ENCODE measurements at places on chromosomes 1 and 21.

GRCh38 chr1:37439349-37439995 lies 34.9 kb upstream of the ZC3H12A start:
- no peak for DNase-seq

DNA sequence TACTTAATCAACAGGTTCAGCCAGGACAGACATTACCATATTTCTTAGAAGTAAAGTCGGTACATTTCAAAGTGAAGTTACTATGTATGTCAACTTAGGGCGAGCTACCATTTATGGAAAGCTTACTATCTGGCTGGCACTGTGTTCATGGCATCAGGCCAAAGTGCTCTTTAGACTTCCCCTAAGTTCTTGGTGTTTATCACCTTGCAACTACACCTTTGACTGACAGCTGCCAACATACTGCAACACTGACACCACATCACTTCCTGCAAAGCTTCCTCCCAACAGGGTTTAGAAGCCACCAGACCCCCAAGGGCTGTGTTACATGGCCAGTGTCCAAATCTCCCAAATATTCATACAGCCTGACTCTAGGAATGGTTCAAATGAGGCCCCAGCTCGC lies 61.0 kb downstream of the TIAM1 start:
- no peak for DNase-seq

GRCh38 chr1:26478159-26478558 lies 5.9 kb downstream of the HMGN2 start:
- DNase-seq, result no peak

GRCh38 chr1:61079296-61079897 lies 3.0 kb upstream of the NFIA start:
- DNase-seq, result no peak

- no peak for DNase-seq
Measured at GRCh38 chr1:206608108-206608698, 4.1 kb downstream of the EIF2D start.

DNA sequence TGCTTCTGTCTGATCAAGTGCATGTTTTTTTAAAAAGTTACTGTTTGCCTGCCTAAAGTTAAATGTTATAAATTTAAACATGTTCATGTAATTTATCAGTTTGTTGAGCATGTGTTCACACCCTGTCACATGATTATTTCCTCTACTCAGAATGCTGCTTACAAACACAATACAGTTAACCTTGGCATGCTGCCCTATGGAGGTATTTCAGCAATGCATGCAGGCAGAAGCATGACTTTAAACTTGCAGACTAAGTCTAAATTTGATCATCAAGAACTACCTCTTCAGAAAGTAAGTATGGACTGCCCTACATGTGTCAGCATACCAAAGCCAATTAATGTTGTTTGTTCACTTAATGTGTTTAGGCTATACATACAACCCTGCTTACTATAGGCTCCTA lies 161.6 kb downstream of the LRRC40 start:
- no peak for DNase-seq

GRCh38 chr1:17392199-17392740 lies 20.3 kb downstream of the PADI6 start:
- no peak for DNase-seq

- no peak for DNase-seq
Measured at GRCh38 chr1:202227997-202228401, 34.4 kb downstream of the LGR6 start.

DNA sequence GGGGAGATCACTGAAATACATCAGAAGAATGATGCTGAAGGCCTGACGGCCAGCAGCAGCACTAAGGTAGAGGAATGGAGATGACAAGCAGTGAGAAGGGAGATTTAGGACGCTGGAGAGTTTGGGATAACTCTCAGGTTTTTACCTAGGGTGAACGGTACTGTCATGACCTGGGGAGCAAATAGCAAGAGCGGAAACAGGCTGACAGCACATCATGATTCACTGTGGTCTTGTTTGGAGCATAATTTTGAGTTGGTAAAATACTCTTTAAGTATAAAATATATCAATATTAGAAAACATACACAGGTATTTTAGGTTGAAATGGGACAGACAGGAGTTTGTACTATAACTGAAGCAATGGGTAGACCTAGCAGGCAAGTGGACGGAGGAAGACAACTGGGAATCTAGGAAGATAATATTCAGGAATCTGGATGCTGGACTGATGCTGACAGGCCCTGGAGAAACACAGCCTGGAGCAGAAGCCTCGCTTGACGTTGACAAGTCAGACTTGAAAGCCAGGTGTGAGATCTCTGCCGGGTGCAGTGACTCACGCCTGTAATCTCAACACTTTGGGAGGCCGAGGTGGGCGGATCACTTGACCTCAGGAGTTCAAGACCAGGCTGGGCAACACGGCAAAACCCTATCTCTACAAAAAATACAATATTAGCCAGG lies 33.3 kb downstream of the ALG14 start:
- no peak for DNase-seq

DNA sequence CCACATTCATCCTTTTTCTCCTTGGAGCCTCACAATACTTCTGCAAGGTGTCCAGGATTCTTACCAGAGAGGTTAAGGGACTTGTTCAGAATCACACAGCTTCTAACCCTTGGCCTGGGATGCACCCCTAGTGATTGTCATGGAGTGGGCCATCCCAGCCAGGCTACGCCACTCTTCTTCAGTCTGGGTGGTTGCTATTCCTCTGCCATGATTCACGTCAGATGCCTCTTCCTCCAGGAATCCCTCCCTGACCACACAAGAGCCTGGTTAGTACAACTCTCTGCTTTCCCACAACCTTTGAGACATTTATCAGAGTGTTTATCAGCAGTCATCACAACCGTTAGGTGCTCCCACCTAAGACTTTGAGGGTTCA lies 121.8 kb downstream of the EPHB2 start:
- DNase-seq, result no peak

DNA sequence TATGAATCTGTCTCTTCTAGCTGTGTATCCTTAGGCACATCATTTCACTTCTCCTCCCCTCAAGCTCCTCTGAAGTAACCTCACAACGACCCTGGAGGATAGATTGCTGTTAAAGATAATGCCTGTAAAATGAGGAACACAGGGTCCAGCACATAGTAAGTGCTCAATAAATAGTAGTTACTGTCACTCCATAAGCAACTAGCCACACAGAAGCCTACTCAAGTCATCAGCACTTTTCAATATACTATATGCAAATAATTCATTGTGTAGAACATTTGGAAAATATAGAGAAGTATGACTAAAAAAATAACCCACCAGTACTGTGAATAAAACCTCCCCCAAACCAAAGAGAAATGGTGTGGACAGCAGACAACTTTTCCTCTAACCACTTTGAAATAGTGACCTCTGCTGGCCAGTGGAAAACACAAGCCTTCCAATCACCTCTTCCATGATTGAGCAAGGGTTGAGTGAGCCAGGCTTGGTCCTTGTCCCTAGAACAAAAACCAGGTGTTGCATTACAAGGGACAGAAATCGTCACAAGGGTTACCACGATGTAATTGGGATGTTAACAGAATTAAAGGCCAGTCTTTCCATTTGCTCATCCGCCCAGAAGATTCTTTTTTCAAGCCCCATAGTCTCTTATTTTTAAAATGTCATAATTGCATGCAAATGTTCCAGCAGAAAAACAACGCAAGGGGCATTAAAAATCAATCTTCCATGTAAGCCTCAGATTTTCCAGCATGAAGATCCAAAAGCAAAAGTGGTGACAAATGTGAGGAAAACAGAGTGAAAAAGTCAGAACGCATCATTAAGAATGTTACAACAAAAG lies 15.7 kb upstream of the GLIS1 start:
- DNase-seq, result no peak

DNA sequence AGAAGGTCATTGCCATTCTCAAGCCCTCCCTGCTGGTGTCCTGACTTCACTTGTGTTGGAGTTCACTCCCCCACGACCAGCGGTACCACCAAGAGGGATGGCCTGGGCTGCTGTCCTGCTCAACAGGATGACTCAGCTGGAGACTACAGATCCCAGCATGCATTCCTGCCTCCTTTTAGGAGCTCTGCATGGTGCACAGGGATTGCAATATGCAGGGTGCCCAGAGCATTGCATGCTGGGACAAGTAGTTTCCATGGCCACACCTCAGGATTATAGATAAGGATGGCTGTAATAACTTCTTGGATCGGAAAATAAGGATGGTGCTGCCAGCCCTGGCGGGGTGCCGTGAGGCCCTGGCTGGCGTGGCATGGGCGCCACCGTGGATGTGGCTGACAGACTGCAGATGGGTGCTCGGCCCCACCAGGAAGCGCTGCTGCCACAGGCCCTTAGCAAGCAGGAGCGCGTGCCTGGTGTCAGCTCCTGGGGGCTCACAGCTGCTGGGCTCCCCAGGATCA lies 150.0 kb downstream of the CASZ1 start:
- no peak for DNase-seq

- no peak for DNase-seq
Measured at GRCh38 chr1:157170677-157171515, 32.7 kb upstream of the ETV3 start.

DNA sequence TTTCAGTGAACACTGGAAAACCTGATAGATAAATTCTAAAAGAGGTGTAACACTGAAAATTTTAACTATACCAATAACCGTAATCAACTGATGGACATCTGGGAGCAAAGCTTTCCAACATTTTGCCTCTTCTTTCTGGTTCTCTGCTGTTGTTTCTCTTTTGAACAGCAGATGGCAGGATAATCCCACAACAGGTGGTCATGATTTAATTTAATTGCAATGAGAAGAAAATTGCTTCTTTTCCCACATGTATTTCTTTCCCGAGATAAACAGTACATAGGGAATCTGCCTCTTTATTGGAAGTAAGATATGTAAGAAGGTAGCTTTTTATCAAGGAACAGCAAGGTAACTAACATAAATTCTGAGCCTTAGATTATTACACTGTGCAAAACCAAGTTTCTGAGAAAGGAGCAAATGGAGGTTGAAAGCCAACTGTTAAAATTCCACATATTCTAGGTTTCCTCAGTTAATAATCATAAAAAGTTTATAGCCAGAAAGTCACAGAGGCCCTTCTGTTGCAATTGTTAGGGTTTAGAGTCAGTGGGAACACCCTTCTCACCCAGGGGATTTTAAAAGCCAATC lies 72.9 kb downstream of the RPS6KA1 start:
- no peak for DNase-seq

DNA sequence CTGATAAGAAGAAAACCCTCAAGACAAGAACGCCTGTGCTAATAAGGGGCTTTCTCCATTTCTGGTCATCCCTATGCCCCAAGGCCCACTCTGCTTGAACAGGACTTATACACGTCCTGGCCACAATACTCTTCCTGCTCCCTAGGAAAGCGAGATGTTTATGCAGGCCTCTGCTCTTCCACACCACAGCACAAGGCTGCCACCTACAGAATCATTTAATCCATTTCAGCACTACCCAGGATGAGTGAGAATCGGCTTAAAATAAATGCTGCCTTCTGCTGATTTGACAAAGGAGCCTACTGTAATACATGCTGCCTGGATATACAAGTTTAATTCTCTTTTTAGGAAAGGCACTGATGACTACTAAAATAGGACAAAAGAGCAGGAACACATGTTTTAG lies 29.4 kb downstream of the FRRS1 start:
- DNase-seq, result no peak

DNA sequence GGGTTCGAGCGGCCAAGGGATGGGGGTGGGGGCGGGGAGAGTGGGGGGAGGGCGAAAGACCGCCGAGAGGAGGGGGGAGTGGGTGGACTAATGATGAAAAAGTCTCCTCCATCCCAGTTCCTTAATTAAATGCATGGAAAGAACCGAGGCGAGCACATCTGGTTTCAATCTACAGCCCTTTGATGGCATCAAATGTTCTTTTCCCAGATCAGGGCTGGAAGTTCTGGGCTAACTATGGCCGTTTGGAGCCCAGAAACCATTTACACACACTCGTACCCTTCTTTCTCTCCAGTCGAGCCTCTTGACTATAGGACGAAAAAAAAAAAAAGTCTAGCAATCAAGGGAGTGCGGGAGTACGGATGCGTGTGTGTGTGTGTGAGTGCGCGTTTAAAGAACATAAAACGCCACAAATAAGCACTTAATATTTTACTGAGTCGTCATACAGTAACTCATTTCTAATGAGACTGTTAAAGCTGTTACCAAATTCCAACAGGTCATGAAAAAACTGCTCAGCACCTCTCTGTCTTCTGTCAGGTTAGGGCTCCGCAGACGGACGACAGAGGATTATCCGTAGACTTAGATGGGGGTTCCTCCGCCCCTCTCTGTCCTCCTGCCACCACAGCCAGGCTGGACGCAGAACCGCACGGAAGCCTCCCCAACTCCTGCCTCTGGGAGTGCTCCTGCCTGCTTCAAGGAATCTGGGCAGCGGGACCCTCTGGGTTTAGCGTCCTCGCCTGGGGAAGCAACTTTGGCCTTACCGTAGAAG lies 2.1 kb upstream of the PRRX1 start:
- DNase-seq, result no peak

DNA sequence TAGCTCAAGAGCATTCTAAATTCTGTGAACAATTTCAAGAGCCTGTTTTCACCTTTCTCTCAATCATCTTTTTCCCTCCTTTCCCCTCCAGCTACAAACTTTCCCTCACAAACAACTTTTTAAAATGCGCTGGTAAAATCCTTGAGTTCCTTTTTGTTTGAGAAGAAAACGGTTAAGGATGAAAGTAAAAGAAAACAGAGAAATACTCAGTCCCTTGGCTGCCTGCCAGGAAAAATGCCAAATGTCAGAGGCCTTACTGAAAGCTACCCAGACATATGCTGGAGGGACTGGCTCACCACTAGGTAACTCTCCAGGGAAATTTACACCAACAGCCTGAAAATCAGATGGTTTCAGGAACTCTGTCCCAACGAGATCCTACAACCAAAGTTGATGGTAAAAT lies 11.0 kb upstream of the SERBP1 start:
- no peak for DNase-seq

DNA sequence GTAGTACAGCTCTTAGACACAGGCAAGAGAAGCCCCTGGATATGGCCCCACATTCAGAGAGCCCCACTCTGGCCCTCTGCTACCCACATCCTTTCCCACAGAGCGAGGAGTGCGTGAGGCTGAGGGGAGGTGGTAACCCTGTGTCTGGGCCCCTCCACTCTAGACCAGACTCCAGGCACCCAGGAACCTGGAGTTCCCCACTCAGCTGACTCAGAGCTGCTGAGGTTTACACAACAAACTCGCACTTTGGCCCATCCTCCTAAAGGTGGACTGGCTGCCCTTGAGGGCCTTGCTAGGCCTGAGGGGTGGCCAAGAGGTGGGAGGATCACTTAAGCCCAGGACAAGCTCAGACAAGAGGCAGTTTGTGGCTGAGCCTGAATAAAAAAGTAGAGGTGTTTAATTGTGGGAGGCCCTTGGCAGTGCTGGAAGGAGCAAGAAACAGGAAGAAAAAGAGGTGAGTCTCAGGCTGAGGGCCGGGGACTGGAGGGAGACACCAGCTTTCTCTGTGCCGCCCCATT lies 10.7 kb downstream of the MR1 start:
- DNase-seq, result peak; percentile 44

- no peak for DNase-seq
Measured at GRCh38 chr1:196590012-196590708, 18.1 kb downstream of the KCNT2 start.

GRCh38 chr1:12400027-12400693 lies 170.3 kb downstream of the VPS13D start:
- DNase-seq, result no peak
